ENCODE measurements at places on chromosomes 7 and 10. TPM values are rescaled to one million over a fixed set of nuclear protein-coding genes. Genes with fewer than 3 reads are reported as not detected.
A peak's percentile ranks its signal among the peaks of the same experiment; 100 is the strongest.

- H3K36me3 ChIP-seq = no peaks in the 10 kb centered on the region
- H3K4me3 ChIP-seq = no peak overlapping the region
- H3K27me3 ChIP-seq = no peaks in the 10 kb centered on the region
- H3K4me1 ChIP-seq = no peaks in the 10 kb centered on the region
Measured at GRCh38 chr7:124009321-124009720, 23.5 kb downstream of the TMEM229A start.

- no peak overlapping the region for H3K27ac ChIP-seq
- H3K4me3 ChIP-seq = no peak overlapping the region
- H3K36me3 ChIP-seq = no peaks in the 10 kb centered on the region
- DNase-seq = no peak
- no peaks in the 10 kb centered on the region for H3K27me3 ChIP-seq
Measured at GRCh38 chr7:108248418-108248817, 118.3 kb upstream of the LAMB4 start.

- no peak overlapping the region for H3K4me3 ChIP-seq
- peaks cover 9% of the 10 kb centered on the region for H3K4me1 ChIP-seq
- H3K36me3 ChIP-seq = no peaks in the 10 kb centered on the region
- no peak overlapping the region for H3K27ac ChIP-seq
- H3K27me3 ChIP-seq = no peaks in the 10 kb centered on the region
Measured at GRCh38 chr10:70359017-70359550, 23.3 kb downstream of the LRRC20 start.

DNA sequence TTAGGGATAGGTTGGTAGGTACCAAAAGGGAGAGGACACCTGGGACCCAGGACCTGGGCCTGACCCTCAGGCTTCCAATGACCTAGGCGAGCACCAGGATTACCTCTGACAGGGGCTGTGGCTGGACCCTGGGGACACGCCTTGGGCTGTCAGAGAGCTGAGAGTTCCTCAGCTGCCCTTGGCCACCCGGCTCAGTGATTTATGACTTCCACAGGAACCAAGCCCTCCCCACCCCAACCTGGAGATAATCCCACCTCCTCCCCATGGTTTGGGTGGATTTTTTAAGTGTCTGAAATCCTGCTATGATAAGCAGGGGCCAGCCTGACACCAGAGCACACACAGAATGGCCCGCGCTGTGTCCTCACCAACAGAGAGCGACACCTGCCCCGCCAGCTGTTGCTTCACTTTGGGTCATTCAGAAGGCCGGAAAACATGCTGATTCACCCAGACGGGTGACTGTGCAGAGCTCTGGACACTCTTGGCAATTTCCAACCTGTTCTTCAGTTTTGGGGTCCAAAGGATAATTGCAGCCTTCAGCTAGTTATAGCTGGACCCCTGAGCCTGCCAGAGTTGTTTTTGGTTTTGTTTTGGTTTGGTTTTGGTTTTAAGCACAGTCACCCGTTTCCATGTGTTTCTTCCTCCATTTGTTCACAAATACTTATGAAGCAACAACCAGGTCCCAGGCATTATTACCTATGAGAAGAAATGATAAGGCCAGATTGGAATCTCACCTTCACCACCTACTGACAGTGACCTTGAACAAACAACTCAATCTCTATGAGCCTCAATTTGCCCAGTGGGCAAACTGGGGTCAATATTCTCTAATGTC, 78.2 kb downstream of the RAB11FIP2 start:
- H3K4me1 ChIP-seq = no peaks in the 10 kb centered on the region
- H3K36me3 ChIP-seq = no peaks in the 10 kb centered on the region
- H3K4me3 ChIP-seq = no peak overlapping the region
- H3K27me3 ChIP-seq = no peaks in the 10 kb centered on the region

- peaks cover 1% of the 10 kb centered on the region for H3K4me1 ChIP-seq
- H3K27ac ChIP-seq = no peak overlapping the region
- H3K36me3 ChIP-seq = no peaks in the 10 kb centered on the region
- no peak for DNase-seq
- no peaks in the 10 kb centered on the region for H3K27me3 ChIP-seq
- H3K4me3 ChIP-seq = no peak overlapping the region
Measured at GRCh38 chr10:7950981-7951847, 103.3 kb upstream of the GATA3 start.

The CTNNA3 gene
- 1.8 TPM for total RNA-seq

The CAV1 gene
- 332 TPM for total RNA-seq

- no peaks in the 10 kb centered on the region for H3K4me1 ChIP-seq
- H3K4me3 ChIP-seq = no peak overlapping the region
- no peak overlapping the region for H3K27ac ChIP-seq
- no peaks in the 10 kb centered on the region for H3K36me3 ChIP-seq
Measured at GRCh38 chr10:50439806-50440205, 183.9 kb downstream of the SGMS1 start.

DNA sequence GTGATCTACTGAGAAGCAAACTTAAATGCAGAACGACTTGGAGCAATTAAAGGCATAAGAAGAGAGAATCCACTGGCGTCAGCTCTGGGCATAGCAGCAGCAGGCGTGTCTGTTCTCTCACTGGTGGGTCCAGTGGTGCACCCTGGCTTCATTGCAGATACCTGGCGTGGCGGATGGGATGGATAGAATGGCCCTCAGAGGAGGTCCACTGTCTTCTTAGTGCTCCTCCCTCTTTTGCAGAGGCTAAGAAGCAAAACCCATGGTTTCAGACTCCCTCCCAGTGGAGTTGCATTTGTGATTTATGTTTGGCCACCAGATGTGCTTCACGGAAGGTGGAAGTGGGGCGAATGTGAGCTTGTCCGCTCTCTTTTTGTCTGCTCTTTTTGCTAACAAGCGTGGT, 28.4 kb upstream of the PRKAG2 start:
- H3K4me3 ChIP-seq = no peak overlapping the region
- no peak for DNase-seq
- H3K27me3 ChIP-seq = no peaks in the 10 kb centered on the region
- H3K27ac ChIP-seq = no peak overlapping the region
- no peaks in the 10 kb centered on the region for H3K36me3 ChIP-seq
- no peaks in the 10 kb centered on the region for H3K4me1 ChIP-seq

- no peaks in the 10 kb centered on the region for H3K36me3 ChIP-seq
- no peak overlapping the region for H3K27ac ChIP-seq
- no peak overlapping the region for H3K4me3 ChIP-seq
- H3K27me3 ChIP-seq = no peaks in the 10 kb centered on the region
- H3K4me1 ChIP-seq = no peaks in the 10 kb centered on the region
Measured at GRCh38 chr7:140669352-140669751, 3.4 kb upstream of the ADCK2 start.

- no peak overlapping the region for H3K27ac ChIP-seq
- no peaks in the 10 kb centered on the region for H3K4me1 ChIP-seq
- no peaks in the 10 kb centered on the region for H3K36me3 ChIP-seq
- H3K4me3 ChIP-seq = no peak overlapping the region
Measured at GRCh38 chr7:96199421-96199820, 122.5 kb downstream of the SLC25A13 start.

DNA sequence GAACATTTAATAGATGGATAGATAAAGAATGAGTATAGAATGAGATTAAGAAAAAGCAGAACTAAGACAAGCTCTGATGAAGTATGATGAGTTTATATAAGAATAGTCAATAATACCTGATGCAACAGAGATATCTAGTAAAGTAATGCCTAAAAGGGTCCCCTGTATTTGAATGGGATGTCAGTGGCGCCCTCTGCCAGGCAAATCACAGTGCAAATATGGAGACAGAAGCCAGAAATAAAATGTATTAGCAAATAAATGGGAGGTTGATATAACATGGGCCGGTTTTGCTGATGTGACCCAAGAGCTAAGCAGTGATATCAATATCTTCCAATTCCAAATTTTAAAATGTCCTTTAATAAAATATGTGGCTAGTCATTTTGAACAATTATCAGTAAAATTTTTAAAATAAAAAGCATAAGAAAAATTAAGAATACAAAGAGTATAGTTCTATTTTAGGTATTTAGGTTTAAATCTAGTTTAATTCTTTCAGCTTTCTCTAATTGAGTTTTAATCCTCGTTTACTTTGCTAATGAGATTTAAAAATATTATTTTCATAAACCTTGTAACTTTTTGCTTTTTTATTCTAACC, 62.6 kb downstream of the ADK start:
- no peaks in the 10 kb centered on the region for H3K36me3 ChIP-seq
- H3K4me3 ChIP-seq = no peak overlapping the region
- no peaks in the 10 kb centered on the region for H3K4me1 ChIP-seq
- no peaks in the 10 kb centered on the region for H3K27me3 ChIP-seq
- H3K27ac ChIP-seq = no peak overlapping the region

DNA sequence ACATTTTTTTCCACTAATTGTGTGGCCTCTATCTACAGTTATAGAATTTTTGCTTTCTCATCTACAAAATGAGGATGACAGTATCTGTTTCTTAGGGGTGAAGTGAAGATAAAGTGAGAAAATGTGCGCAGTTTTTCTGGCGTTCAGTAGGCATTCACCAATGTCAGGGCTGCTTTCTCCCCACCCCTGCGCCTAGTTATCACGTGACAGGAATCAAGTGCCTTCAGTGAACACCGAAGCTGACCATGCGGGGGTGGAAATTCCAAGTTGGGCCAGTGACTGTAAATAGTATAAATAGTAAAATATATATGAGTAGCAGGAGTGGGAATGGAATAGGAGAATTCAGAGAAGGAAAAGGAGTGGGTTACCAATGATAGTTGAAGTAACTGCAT, 77.4 kb downstream of the TAF3 start:
- no peak overlapping the region for H3K4me3 ChIP-seq
- no peak overlapping the region for H3K27ac ChIP-seq
- no peak for DNase-seq
- no peaks in the 10 kb centered on the region for H3K4me1 ChIP-seq
- H3K36me3 ChIP-seq = no peaks in the 10 kb centered on the region

GRCh38 chr10:30313579-30314350, 35.3 kb downstream of the MTPAP start:
- no peaks in the 10 kb centered on the region for H3K27me3 ChIP-seq
- no peaks in the 10 kb centered on the region for H3K4me1 ChIP-seq
- DNase-seq = no peak
- no peak overlapping the region for H3K4me3 ChIP-seq
- peak overlapping the region; percentile 5 for H3K27ac ChIP-seq
- H3K36me3 ChIP-seq = no peaks in the 10 kb centered on the region

- H3K4me3 ChIP-seq = no peak overlapping the region
- no peaks in the 10 kb centered on the region for H3K4me1 ChIP-seq
- H3K27me3 ChIP-seq = no peaks in the 10 kb centered on the region
Measured at GRCh38 chr7:41134300-41135255, 568.3 kb downstream of the INHBA start.

- H3K27me3 ChIP-seq = no peaks in the 10 kb centered on the region
- H3K4me3 ChIP-seq = no peak overlapping the region
- no peaks in the 10 kb centered on the region for H3K36me3 ChIP-seq
- no peak overlapping the region for H3K27ac ChIP-seq
Measured at GRCh38 chr10:128605180-128605579, 479.0 kb upstream of the MKI67 start.

The ATOH7 gene
- not detected for total RNA-seq

DNA sequence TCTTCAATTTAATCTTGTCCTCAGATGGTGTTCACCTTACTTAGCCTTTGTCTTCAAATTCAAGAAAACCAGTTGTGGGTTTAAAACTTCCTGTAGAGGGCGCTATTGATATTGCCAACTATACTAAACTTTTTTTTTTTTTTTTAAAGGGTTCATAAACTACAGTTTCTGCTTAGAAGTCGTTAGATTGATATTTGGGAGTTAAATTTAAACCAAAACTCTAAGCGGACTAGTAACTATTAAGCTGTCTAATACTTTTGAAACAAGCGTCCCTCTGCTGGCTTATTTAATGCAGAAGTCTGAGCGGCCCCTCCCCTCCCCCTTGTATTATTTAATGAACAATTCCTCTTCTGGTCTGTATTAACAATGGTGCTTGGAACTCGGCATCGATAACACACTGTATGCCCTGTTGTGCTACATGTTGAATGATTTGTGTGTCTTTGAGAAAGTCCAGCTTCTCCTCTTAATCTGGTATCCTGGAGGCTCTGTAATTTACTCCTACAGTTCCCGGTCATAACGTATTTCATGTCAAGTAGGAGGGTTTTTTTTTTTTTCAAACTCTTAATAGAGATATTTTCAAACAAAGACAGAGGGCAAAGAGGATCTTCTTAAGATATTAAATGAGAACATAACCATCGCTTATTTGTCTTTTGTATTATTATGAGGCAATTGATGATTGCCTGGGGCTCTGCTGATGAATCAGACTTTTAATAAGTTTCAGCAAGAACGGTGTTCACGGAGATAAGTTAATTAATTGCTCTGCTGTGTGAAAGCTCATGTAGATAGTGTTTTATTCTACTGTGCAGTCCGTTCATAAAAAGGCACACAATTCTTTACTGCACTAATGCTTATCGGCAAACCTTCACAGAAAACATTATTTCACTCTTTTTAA, 22.6 kb upstream of the CREB5 start:
- no peaks in the 10 kb centered on the region for H3K36me3 ChIP-seq
- H3K27ac ChIP-seq = peak overlapping the region; percentile 42
- no peaks in the 10 kb centered on the region for H3K4me1 ChIP-seq
- H3K4me3 ChIP-seq = peak overlapping the region; percentile 21
- no peaks in the 10 kb centered on the region for H3K27me3 ChIP-seq

DNA sequence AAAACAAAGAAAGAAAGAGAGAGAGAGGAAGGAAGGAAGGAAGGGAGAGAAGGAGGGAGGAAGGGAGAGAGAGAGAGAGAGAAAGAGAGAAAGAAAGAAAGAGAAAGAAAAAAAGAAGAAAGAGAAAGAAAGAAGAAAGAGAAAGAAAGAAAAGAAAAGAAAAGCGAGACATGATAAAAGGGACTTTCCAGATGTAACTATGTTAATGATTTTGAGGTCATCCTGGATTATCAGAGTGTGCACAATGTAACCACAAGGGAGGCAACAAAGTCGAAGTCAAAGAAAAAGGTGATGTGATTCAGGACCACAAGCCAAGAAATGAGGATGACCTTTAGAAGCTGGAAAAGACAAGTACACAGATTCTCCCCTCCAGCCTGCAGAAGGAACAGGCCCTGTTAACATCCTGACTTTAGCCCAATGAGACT, 48.9 kb upstream of the PAX2 start:
- H3K27me3 ChIP-seq = no peaks in the 10 kb centered on the region
- no peak overlapping the region for H3K4me3 ChIP-seq
- no peak overlapping the region for H3K27ac ChIP-seq
- H3K4me1 ChIP-seq = no peaks in the 10 kb centered on the region
- DNase-seq = no peak

- no peak overlapping the region for H3K4me3 ChIP-seq
- no peaks in the 10 kb centered on the region for H3K4me1 ChIP-seq
- H3K36me3 ChIP-seq = no peaks in the 10 kb centered on the region
- DNase-seq = no peak
Measured at GRCh38 chr7:13466874-13467547, 522.5 kb downstream of the ETV1 start.

All from uterus (tissue), 4 donors.